GM23248 (cell line): ENCODE measurements at places on chromosomes 7 and 10. TPM values are rescaled to one million over a fixed set of nuclear protein-coding genes. Genes with fewer than 3 reads are reported as not detected.
A peak's percentile ranks its signal among the peaks of the same experiment; 100 is the strongest.

GPRIN2 gene
- not detected in 2 replicates for total RNA-seq

DNA sequence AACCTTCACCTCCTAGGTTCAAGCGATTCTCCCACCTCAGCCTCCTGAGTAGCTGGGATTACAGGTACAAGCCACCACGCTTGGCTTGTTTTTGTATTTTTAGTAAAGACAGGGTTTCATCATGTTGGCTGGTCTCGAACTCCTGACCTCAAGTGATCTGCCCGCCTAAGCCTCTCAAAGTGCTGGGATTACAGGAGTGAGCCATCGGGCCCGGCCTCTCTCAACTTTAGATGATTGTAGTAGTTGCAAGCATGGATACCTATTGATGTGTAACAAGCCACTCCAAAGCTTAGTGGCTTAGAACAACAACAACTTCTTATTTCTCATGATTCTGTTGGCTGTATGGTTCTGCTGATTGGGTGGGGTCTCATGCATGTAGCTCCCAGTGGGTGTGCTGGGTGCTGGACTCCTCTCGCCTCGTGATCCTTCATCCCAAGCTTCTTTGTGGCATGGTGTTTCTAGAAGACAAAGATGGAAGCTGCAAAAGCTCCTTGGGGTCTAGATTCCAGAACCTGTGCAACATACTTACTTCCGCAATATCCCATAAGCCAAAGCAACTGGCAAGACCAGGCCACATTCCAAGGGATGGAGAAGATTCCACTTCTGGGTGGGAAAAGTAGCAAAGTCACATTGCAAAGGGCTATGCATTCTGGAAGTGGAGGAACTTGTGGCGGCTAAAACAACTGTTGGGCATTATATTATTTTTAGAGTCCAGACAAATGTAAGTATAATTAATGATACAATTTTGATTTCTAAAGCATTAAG lies 37.9 kb downstream of the SKIDA1 start:
- DNase-seq = no peak

DNA sequence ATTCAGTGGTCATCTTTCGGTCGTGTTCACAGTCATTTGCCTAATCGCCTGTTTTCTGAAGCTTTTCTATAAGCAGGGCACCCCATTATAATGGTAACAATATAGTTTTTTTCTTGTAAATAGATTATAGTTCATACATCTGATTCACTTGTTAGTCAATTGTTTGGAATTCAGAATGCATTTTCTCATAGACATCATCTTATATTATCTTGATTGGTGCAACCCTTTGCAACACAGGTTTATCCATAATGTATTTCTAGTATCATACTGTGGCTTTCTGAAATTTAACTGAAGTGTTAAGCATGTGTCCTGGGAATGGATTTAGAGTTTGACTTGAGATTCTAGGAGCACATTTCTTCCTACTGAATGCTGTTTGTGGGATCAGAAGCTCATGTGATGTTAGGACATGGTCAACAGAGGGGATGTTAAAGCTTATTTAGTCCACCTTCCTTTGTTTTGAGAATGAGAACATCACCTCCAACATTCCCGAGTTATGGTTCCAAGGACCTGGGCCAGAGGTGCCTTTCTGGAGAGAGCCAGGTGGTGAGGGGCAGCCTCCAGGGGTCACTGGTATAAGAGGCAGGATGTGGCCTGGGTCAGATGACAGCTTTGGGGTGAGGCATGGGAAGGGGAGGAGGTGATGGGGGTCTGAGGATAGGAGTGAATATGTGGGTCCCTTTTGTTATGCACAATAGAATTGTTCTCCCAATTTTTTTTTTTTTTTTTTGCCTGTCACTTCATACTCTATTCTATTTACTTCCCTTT lies 415.6 kb downstream of the EXOC4 start:
- DNase-seq = peak; percentile 26

GRCh38 chr7:72069263-72069662 lies 342.9 kb downstream of the CALN1 start:
- no peak for DNase-seq

SPDYE1 gene
- not detected in 2 replicates for total RNA-seq

DNA sequence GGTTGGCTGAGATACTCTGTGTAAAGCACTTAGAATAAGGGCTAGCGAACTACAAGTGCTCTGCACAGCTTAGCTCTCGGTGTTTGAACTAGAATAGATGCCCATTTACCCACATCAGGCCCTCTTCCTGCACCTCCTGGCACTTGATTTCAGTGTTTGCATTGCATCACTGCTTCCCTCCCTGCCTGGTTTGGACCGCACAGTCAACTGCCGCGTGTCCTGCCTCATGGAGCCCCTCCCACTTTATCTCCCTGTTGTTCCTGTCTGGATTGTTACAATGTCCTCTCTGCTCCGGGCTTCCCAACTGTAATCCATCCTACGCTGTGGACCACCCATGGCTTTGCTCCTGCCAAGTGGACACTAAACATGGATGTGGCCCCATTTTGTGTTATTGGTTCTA lies 2.3 kb downstream of the FAM107B start:
- no peak for DNase-seq

DNA sequence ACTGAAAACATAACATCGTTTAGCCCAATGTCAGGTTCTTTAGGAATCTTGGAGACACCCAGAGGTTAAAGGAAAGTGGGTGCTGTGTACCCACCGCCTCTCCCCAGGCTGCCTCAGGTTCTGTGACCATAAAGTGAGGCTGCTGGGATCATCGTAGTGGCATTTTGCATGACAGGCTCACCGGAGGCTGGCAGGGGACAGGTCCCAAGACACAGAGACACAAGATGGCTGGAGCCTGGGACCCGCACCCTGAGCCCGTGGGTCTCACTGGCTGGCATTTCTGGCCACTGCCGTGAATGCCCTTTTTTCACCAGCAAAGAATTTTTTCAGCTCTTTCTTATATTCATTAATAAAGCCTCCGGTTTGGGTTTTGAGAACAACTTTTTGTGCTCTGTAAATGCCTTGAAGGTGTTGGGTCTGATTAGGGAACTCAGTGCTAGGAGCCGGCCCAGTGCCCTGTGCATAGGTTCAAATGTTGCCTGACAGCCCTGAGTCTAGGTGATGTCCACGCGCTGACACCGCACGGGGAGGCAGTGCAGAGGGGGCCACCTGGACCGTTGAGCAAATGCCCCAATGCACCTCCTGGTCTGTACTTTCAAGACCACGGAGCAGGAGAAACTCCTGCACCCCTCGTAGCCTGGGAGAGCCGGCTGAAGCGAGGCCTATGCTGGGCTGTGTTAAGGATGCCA lies 130.0 kb downstream of the PAXIP1 start:
- no peak for DNase-seq

MKI67 gene
- total RNA-seq = 9.5 and 12.2 TPM in 2 replicates

DNA sequence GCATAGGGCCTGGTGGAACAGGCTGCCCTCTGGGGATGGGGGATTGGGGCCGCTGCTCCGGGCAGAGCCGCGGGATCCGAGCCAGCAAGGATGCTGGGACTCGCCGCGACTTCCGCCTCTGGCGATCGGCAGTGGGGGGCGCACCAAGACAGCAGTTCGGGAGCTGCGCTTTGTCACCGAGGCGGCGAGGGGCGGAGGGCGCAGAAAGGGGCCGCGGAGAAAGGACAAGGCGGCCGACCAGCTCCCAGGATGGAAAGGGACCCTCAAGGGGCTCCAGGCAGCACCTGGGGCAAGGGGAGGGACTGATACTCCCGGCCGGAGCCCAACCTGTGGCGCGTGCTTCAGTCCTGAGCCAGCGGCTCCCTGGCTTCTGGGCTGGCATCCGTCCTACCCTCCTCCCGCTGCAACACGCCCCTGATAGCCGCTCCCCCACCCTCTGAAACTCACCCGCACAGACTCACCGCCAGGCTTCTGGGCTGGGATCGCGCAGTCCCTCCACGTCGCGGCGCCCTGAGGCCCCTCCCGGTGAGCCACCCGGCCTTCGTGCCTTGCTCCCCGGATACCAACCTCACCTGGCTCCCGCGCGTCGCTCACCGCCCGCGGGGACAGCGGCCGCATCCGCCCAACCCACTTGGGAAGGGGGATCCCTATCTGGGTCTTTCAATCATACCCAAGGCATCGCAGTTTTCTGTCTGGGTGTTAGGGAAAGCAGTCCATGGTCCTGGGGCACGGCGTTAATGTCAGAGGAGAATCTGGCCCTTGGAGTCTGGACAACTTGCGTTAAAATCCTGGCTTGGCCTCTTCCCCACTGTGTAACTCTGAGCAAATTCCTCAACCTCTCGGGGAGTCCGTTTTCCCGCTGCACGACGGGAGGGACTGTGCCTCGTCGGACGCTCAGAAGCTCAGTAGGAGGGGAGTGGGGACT lies 7.0 kb upstream of the EVX1 start:
- DNase-seq = peak; percentile 59
